ENCODE measurements at places on chromosomes 3 and 15.

GRCh38 chr3:109346770-109347295, 9.5 kb upstream of the DPPA4 start:
- DNase-seq = no peak

DNA sequence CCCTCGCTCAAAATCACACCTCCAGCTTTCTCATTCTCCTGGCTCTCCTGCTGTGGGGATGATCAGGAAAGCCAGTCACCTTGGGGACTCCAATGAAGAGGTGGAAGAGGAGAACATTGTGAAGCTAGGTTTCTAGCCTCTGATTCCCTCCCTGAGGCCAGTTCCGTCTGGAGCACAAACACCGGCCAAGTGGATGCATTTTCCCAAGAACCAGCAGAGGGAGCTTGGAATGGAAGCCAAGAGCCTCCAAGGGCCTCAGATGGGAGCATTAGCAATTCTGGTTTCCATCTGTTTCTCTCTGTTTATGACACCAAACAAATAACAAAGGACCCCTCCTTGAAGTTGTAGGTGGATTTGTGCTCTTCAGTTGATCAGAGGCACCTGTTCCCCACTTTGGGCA, 40.6 kb upstream of the NMNAT3 start:
- DNase-seq = peak; percentile 27

GRCh38 chr15:41340189-41340695, 7.6 kb downstream of the NUSAP1 start:
- DNase-seq = no peak

DNA sequence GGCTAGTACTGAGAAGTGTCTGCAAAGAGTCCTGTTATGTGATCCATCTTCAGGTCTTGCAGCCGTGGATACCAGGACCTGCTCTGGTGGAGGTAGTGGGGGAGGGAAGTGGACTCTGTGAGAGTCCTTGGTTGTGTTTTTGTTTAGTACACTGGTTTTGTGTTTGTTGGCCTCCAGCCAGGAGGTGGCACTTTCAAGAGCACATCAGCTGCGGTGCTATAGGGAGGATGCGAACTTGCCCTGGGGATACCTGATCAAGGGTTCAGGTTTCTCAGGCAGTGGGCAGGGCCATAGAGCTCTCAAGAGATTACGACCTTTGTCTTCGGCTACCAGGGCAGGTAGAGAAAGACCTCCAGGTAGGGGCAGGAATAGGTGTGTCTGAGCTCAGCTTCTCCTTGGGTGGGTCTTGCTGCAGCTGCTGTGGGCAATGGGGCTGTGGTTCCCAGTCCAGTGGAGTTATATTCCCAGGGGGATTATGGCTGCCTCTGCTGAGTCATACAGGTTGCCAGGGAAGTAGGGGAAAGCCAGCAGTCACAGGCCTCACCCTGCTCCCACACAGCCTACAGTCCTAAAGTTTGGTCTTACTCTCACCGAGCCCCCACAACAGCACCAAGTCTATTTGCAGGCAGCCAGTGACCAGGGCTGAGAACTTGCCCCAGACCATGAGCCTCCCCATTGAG, 132.8 kb upstream of the NPHP3 start:
- no peak for DNase-seq

- no peak for DNase-seq
These were observed 15.3 kb downstream of the PIGB start for GRCh38 chr15:55334371-55334770.

GRCh38 chr3:172157564-172158258, 118.3 kb downstream of the FNDC3B start:
- DNase-seq = no peak

- DNase-seq = no peak
These were observed 9.6 kb upstream of the CTDSPL start for GRCh38 chr3:37852097-37852496.

DNA sequence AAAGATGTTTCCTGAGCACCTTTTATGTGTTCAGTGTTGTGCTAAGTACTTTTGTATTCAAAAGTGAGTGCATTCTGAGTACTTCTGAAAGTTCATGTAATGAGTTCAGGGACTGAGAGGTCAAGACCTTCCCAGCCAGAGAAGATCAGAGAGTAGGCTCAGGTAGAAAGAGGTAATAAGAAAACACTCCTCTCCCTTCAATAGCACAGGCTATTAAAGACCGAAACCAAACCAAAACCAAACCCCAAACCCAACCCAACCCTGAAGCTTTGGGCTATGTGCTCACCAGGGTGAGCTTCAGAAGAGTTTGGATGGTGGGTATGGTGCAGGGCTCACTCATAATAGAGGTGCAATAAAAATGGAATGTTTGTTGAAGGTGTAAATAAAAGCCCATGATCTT, 76.7 kb upstream of the FAM3D start:
- no peak for DNase-seq

DNA sequence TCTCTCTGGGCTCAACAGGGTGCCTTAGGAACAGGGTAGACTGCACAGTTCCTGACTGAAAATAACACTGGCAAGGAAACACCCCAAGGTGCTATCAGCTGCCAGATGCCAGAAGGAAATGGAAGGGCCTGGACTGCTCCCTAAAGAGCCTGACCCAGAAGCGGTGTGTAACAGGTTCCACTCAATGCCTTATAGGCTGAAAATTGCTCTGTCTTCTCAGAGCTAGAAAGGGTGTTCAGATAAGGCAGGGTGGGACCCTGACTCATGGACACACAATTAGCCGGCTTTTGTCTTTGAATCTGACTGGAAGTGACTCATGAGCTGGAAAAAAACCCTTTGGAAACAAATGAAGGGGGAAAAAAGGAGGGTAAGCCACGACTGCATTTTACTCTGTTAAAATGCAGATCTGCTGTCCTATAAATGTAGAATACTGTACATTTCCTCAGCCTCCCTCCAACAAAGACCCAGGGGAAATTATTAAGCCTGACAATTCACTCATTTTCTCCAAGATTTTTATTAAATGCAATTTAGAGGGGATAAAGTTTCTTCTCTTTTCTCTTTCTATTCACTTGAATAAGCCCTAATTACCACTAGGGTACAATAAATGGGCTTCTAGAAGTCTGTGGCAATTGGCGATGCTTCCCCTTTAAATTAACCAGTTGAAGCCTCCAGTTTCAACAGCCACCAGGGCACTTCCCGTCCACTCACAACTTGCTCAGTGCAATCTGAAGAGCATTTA, 160.2 kb upstream of the TBL1XR1 start:
- no peak for DNase-seq

DNA sequence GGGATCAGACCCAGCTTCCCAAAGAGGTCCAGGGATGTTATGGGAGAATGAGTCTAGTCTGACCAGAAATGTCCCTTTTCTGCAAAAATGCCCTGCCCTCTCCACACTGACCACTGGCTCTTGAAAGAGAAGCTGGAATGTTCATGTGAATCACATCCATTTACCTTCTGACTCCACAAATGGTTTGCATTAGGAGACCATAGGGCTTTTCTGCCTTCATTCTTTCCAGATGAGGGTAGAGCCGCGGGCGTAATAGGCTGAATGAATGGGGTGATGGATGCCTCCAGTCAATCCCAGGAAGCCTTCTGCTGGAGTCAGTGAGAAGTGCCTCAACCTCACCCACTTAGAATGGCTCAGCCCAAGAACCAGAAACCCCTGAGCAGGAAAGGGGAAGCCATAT, 47.2 kb upstream of the IREB2 start:
- DNase-seq = no peak

DNA sequence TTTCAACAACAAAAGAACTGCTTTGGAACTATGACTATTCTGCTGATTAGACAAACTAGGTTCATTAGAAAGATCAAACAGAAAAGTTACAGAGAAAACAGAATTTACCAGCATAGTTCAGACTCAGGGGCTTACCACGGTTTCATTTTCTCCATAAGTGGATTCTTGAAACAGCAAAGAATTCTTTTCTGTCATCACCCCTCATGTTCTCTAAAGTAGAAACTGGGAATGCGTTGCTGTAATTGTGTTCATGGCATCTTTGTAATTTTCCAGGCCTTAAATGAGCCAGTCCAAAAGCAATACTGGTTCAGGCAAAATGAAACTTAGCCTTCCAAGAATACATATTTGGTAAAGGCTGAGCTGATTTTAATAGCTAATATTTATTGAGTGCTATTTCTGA, 287.8 kb downstream of the CHL1 start:
- no peak for DNase-seq

DNA sequence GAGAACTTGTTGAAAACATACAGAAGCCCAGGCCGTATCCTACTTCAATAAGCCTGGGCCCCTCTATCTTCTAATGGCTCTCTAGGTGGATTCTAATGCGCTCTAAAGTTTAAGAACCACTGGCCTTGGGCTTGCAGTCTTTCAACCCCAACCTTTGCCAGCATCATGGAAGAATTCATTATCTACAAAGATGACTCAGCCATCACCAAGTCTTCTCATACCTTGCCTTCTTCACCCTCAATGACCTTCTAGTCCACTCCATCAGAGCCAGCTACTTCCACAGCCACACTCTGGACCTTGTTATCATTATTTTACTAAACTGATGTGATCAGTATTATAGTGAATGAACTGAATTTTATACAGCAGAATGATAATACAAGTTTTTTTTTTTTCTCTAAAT, 16.9 kb upstream of the TIPARP start:
- DNase-seq = no peak

DNA sequence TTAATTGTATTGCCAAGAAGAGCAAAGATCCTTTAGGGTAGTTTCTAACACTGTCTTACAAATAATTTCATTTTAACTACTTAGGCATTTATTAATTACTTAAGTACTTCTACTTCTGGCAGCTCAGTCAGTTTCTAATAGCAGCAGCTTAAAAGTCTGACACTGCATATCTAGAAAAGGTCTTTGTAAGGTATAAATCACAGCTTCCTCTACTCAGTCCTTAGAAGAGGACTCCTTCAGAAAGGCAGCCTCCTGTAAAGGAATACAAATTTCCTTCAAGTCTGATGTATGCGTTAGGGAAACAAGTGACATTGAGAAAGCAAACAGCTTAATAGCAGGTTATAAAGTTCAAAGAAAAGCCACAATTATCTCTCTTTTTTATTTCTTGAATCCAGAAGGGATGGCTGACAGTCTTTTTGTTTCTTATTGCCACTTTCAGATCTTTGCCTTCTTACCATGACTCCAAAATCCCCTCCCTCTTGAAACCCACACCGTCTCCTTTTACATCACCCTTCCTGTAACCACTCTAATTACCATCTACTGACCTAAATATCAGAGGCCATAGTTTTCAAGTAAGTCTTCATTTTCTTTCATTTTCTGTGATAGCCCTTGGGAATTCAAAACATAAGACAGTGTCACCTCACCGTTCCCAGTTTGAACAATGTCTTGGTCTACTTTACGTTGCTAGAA, 109.5 kb downstream of the CGGBP1 start:
- DNase-seq = no peak

DNA sequence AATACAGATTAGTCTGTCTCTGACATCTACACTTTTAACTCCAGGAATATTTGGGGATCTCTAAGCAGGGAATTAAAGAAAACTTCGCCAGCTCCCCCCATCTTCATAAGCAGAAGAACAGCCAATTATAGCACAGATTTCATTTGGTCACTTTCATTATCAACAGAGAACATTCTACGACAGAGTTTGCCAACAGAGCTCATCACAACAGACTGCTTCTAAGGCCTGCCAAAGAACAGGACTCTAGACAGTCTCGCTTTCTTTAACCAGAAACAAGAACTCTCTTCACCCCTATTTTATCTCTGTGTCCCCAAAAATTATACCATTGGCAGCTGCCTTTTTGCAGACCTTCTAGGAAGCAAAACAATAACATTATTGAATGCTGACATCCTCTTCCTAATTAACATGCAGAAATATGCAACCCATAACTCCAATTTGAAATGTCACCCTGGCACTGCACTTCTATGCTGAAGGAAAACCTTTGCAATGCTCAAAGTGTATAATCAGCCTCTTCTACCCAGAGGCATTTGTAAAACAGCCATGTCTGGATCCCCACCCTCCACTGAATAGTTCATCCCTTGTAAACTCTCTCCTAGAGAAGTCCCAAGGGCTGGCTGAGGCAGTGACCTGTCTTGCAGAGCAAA, 552.8 kb downstream of the MAGI1 start:
- DNase-seq = no peak

DNA sequence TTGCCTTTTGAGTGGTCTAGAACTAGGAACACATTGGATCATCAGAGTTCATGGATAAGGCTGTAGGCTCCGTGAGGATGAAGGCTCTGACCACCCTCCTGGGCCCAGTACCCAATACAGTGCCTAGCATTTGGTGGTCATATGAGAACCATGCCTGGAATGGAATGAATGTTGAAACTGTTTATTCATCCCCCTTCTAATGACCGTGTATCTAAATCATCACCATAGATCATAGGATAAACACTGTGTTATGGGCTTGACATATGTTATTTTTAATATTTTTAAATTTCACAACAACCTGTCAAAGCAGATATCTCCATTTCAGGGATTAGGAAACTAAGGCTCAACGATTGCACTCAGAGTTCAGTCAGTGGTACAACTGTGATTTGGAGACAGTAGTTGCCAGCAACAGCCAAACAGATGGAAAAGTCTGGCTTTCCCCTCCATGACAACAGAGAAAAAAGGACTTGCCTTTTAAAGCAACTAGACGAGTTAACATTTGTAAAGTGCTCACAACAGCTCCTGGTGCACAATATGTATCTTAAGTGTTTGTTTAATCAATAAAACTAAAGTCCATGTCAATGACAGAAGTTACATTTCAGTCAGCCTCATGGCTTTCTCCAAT, 89.6 kb downstream of the TMEM266 start:
- DNase-seq = no peak

- no peak for DNase-seq
These were observed 129.8 kb downstream of the CACNA1D start for GRCh38 chr3:53624061-53624857.

DNA sequence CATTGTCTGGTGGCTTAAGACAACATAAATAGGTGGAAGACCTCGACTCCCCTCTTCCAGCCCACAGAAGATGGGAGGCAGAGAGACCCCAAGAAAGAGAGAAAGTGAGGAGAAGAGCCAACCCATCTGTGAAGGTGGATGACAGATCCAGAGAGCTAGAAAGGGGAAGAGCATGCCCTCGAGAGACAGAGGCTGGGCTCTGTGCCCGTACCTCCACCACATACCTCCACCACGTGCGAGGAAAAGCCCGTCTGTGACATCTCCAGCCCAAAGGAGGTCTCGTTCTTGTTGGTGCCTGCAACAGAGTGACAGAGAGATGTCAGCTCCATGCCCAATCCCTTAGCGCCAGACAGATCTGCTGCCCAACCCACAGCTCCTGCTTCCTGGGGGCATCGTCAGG, 71.1 kb downstream of the FEM1B start:
- DNase-seq = no peak

DNA sequence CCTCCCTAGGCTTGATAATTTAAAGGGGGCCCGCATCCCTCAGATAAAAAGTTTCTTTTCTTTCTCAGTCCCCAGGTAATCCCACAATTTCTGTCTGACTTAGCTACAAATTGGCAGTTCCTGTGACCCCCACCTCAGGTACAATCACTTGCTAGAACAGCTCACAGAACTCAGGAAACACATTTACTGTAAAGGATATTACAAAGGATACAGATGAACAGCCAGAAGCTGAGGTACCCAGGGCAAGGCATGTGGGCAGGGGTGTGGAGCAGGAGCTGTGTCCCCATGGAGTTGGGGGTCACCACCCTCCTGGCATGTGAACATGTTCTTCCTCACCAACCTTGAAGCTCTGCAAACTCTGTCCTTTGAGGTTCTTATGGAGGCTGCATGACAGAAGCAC, 73.8 kb downstream of the CMTM8 start:
- DNase-seq = no peak
